ENCODE measurements at places on chromosomes 12 and 14.

DNA sequence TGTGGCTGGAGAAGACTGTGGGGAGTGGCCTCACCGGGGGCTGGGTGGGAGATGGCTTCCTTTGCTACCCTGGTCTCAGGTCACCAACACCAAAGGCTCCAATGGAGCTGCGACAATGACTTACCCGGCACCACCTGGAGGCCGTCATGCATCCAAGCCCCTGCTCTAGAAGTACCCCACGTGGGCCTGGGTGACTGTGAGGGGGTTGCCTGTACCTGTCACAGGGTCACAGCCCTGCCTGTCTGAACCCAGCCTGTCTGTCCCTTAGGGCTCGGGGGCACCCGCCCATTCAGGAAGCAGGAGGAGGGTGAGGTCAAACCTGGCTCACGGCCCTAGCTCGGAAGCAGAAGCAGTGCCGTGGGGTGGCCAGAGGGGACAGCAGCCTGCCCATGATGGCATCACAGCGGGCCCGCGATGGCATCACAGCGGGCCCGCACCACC, 18.9 kb downstream of the ABCB9 start:
- DNase-seq, result no peak

DNA sequence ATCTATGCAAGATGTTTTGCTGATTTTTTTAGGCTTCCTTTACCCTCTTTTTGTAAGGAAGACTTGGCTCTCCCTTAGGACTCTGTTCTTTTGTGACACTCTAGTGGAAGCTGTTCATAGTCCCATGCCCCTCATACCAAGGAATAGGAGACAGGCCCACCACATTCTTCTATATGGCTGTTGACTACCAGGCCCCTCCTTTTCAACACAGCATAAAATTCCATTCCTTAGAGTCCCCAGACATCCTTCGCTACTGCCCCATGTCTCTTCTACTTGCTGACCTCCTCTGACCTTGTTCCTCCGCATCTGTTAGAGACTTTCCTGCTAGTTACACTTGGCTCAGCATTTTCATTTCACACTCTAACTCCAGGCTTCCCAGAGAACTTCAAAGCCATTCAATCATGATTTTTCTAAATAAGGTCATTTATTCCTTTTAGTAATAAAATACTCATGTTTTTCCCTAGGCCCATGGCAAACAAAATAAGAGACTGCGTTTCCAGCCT, 9.7 kb downstream of the PIK3C2G start:
- no peak for DNase-seq

DNA sequence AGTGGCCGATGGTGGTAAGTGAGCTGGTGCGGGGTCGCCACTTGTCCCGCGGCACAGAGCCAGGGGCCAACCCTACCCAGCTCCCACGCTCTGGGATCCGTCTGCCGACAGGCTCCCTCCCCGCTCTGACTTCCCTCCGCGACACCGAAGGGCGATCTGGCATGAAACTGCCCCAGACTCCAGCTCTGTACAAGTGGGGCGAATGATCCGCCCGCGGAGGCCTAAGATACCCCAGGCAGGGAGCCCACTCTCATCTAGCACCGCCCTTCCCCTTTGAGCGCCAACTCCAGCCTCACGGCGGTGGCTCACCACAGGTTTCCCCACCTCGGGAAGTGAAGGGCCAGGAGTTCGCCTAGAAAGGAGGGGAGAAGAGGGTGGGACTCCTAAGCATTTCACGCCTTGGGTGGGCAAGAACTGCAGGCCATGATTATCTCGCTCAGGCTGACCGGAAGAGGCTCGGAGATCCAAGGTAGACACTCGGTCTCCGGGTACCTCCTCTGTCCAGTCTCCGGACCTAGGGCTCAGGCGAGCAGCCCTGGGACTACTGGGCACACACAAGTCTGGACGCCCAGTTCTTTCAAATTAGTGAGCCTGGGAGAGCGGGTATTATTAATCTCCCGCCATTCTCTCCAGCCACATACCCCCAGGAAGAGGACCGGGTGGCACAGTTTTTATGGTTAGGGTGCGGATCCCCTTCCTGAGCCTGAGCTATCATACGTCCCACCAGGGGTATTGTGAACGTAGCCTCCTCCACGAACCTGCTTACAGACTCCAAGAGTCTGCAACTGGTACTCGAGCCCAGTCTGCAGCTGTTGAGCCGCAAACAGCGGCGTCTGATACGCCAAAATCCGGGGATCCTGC, 849 bp downstream of the WNT1 start:
- no peak for DNase-seq

- DNase-seq, result no peak
Measured at GRCh38 chr14:58367296-58367695, 28.4 kb upstream of the TOMM20L start.

- no peak for DNase-seq
Measured at GRCh38 chr12:88298761-88299242, 156.7 kb downstream of the TMTC3 start.

- DNase-seq, result no peak
Measured at GRCh38 chr12:21972055-21972454, 30.8 kb upstream of the ABCC9 start.

DNA sequence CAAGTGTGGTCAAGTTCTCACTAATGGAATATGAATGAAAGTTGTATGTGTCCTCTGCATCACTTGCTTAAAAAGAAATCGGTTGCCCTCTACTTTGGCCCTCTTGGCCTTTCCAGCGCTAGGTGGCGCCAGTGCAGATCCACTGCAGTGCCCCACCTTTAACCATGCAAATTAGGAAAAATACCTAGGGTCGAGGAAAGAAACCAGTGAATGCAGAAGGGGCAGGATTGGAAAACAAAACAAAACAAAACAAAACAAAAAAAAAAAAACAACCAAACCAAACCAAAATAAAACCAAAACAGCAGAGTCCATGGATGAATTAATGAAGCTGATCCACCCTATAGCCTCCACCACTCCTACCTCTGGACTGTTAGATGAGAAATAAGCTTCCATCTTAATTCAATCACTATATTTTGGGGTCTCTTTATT, 12.9 kb upstream of the NEMF start:
- DNase-seq, result peak; percentile 14

DNA sequence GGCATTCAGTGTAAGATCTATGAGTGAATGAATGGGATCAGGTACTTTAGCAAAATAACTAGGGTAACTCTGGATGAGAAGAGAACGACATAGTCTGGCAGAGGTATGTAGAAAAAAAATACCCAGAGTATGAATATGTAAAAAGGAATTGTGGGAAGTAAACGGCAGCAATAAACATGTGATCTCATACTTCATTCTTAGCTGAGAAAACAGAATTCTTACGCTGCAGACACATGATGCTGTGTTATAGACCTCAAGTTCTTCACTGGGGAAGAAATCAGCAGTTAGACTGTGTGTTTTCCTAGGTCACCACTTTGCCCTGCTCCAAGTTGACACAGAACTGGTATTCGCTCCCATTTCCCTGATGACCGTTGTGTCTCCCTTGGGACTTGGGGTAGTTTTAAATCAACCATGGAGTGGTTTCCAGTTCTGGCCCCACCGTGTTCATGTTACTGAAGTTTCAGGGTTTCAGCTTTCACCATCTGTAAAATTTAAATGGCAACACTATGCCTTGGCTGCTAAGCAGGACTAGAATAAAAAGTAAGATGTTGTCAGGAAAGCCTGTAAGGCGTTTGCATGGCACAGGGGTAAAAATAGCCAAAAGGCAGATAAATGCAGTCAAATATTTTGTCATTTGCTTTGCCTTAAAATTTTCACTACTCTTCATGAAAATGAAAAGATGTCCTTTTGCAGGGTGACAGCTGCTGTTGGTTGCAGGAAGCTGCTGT, 223.7 kb downstream of the PELI2 start:
- DNase-seq, result no peak

DNA sequence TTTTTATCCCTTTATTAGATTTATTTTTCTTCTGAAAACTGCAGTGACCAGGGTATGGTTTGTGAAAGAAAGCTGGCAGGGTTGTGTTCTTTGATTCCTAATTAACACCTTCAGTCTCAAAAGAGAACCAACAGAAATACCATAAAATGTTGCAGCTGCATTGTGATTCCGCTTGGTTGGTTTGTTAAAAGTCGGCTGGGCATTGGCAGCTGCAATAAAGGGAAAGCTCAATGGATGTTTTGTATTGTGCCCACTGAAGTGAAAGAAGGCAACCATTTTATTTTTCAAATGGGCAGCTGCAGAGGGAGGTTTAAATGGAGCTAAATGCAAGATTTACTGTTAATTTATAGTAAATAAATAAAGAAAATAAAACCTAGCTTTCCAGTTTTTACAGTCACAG, 16.7 kb downstream of the LGR5 start:
- DNase-seq, result no peak

- peak; percentile 2 for DNase-seq
Measured at GRCh38 chr12:55974308-55974730, 441 bp downstream of the RAB5B start.

GRCh38 chr12:69610729-69611128, at the start of gene LRRC10:
TSS of gene LRRC10 (minus strand) at chr12:69610907. CDS start at chr12:69610838, 69 bp downstream.
- DNase-seq, result no peak

- no peak for DNase-seq
Measured at GRCh38 chr12:66206141-66206540, 17.1 kb downstream of the IRAK3 start.

DNA sequence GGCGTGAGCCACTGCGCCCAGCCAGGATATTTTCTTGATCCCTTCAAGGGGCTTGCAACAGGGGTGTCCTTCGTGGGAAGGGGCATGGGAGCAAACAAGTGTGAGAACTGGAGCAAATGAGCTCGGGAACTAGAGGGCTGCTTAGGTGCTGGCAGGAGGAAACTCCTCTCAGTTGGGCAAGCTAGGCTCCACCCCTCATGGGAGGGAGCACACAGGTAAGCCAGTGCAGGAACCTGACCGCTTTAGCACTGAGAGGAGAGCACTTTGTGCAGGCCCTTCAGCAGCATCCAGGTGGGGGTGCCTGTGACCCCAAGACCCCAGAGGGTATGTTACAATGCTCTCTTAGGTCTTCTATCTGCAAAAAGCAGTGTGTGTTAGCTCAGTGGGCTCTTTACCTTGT, 755.4 kb upstream of the MDGA2 start:
- no peak for DNase-seq

- DNase-seq, result no peak
Measured at GRCh38 chr12:127108360-127109215, 1158.4 kb upstream of the TMEM132C start.

- no peak for DNase-seq
Measured at GRCh38 chr14:95269493-95269892, 50.2 kb downstream of the CLMN start.

GRCh38 chr12:118821386-118821925, 159.9 kb upstream of the SRRM4 start:
- no peak for DNase-seq

DNA sequence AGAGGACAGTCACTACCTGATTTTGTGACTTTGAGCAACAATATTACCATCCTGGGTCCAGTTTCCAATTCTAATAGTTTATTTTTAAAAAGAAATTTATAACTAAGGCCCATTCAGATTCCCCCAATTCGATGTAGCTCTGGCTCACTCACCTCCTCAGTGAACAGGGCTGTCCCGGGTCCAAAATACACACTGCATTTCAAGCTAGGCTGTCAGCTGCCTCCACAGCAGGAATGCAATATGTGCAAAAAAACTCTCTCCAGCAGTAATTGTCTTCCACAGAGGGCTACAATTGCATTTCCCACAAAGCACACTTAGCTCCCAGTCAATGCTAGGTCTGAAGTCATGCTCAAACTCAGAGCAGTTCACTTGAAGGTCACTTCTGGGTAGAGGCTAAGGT, 39.3 kb upstream of the ZNF641 start:
- no peak for DNase-seq

GRCh38 chr14:73612339-73613045, at the start of gene ACOT6:
TSS of gene ACOT6 (plus strand) at chr14:73612517. CDS start at chr14:73612572, 55 bp downstream.
- no peak for DNase-seq

GRCh38 chr14:33184587-33184986, 245.9 kb downstream of the NPAS3 start:
- DNase-seq, result no peak

GRCh38 chr12:95621725-95622124, 70.4 kb upstream of the USP44 start:
- no peak for DNase-seq

DNA sequence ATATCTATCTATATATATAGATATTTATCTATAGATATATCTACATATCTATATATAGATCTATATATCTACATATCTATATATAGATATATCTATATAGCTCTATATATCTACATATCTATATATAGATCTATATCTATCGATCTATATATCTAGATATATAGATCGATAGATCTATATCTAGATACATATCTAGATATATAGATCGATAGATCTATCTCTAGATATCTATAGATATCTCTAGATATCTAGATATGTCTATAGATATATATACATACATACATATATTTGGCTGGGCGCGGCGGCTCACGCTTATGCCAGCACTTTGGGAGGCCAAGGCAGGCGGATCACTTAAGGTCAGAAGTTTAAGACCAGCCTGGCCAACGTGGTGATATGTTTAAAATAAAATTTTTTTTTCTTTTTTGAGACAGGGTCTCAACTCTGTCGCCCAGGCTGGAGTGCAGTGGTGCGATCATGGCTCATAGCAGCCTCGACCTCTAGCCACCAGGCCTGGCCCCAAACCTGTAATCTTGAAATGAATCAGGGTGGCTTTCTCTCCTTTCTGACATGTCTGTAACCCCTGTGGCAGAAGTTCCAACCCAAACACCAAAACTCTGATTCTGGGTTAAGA, 18.1 kb downstream of the ARPC3 start:
- no peak for DNase-seq

DNA sequence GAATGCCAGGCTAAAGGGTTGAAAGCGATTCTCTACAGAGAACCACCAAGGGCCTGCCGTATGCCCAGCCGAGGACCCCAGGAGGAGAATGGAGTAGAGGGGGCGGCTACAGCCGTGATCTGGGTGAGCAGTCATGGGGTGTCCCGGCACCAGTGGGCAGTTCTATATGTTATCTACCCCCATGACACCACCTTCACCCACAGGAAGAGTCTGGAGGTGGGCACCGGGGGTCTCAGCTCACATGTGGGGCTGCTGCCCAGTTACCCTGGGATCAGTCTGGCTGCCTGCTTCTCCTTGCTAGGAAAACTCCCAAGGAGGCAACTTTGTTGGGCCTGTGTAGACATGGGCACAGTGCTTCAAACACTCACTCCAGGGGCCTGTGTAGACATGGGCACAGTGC, 99.4 kb downstream of the LGMN start:
- DNase-seq, result no peak

DNA sequence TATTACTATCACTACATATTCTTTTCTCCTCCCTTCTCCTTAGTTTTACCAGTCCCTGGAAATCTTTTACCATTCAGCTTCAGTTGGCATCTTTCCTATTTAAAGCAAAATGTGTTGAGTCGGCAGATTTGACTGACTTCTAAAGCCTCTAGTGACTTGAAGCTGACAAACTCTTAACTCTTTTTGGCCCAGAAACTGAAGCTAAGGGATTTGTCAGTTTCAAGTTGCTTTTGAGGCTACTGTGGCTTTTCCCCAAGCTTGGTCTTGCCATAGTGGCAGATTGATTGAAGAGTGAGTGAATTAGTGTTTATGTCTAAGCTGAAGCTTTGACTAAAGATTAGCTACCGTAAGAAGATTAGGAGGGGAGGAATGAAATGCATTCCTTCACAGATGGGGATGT, 104.0 kb downstream of the ETNK1 start:
- no peak for DNase-seq

- DNase-seq, result no peak
Measured at GRCh38 chr12:93065896-93066295, 136.8 kb upstream of the EEA1 start.

GRCh38 chr14:54207476-54208462, 189.0 kb upstream of the CDKN3 start:
- DNase-seq, result no peak

All from NCI-H1436 treated with DMSO at 0.1 percent for 48 hours (cell line).